Stomach (tissue), 19 donors: ENCODE measurements at places on chromosomes 1 and 21. TPM values are rescaled to one million over a fixed set of nuclear protein-coding genes. Genes with fewer than 3 reads are reported as not detected.

GRCh38 chr1:155186794-155187455 lies 13.3 kb downstream of the TRIM46 start:
- peak; percentile 49 for DNase-seq
- peak overlapping the region; percentile 86 for H3K27ac ChIP-seq
- peaks cover 30% of the 10 kb centered on the region for H3K4me1 ChIP-seq
- peak overlapping the region; percentile 24 for H3K4me3 ChIP-seq
- peaks cover 1% of the 10 kb centered on the region for H3K36me3 ChIP-seq

DNA sequence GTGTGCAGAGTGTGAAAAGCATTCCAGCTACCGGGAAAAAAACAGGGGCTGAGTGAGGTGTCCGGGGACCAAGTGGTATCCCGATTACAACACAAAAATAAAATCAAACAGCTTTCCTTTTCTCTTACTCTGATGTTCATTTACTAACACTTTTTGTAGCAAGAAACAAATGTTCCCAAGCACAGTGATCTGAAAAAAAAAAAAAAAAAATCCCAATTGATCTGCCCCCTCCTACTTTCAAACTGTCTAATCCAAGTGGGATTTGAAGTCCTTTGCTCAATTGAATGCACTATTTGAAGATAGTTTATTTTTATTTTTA lies 1.3 kb downstream of the BACE2 start:
- DNase-seq: no peak
- peaks cover 56% of the 10 kb centered on the region for H3K4me1 ChIP-seq
- peak overlapping the region; percentile 85 for H3K4me3 ChIP-seq
- H3K27ac ChIP-seq: peak overlapping the region; percentile 96
- H3K36me3 ChIP-seq: peaks cover 8% of the 10 kb centered on the region

DNA sequence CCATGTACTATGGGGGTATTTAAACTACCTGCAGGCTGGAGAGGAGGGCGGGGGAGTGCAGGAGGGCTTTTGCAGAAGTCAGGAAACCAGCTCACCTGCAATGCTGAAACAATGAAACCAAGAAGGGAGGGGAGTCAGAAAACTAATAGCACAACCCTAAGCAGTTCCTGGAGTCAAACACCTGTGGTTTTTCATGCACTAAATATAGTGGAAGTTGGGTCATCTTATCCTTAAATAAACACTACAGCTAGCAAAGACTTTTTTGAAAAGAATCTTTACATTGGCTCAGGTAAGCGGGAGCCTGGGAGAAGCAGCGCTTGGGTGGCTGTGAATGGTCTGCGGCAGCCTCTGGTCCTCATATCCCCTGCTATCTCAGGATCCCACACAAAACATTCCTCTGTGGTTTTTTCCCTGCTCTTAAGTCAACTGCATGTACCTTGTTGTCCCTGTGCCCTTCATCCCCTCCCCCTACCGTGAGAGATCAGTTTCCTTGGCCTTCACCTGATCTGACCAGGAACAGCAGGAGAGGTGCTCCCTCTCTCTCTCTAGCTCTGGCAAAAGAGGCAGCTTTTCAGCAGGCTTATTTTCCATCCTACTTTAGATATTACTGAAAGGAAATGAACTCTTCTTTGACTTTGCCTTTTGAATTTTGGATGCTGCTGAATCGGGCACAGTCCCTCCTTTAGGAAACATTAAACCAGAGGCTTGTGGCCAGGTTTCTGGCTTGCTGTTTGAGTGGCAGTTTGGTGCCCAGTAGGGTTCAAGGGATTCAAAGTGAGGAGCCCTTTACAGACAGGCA lies 26.6 kb downstream of the TENT5C start:
- H3K27me3 ChIP-seq: no peaks in the 10 kb centered on the region
- DNase-seq: peak; percentile 81
- H3K4me1 ChIP-seq: peaks cover 37% of the 10 kb centered on the region
- no peak overlapping the region for H3K4me3 ChIP-seq

GRCh38 chr1:95437011-95437410 lies 203.0 kb downstream of the RWDD3 start:
- H3K27me3 ChIP-seq: no peaks in the 10 kb centered on the region
- H3K36me3 ChIP-seq: no peaks in the 10 kb centered on the region
- DNase-seq: no peak
- no peak overlapping the region for H3K27ac ChIP-seq
- H3K4me3 ChIP-seq: no peak overlapping the region

- H3K36me3 ChIP-seq: no peaks in the 10 kb centered on the region
- H3K27me3 ChIP-seq: no peaks in the 10 kb centered on the region
- H3K4me1 ChIP-seq: no peaks in the 10 kb centered on the region
- no peak overlapping the region for H3K27ac ChIP-seq
- DNase-seq: no peak
- H3K4me3 ChIP-seq: no peak overlapping the region
Measured at GRCh38 chr1:175232335-175232734, 39.8 kb upstream of the KIAA0040 start.

DNA sequence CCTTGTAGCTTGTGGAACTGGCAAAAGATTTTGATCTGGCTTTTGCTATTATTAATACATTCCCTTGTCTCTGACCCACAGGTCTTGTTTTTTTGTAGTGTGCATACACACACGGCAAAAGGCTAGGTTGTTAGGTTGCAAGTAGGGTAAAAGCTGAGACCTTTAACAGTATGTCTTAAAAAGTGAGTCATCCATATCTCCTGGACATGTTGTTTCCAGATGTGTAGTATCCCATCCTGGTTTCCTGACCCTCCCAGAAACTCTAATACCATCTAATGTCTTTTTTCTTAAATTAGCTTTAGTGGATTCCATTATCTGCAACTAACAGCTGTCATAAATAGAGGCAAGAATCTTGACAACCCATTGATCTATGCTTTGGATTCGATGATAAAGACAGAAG lies 14.7 kb downstream of the OVGP1 start:
- H3K4me1 ChIP-seq: peaks cover 4% of the 10 kb centered on the region
- H3K4me3 ChIP-seq: no peak overlapping the region
- H3K27me3 ChIP-seq: no peaks in the 10 kb centered on the region

DNA sequence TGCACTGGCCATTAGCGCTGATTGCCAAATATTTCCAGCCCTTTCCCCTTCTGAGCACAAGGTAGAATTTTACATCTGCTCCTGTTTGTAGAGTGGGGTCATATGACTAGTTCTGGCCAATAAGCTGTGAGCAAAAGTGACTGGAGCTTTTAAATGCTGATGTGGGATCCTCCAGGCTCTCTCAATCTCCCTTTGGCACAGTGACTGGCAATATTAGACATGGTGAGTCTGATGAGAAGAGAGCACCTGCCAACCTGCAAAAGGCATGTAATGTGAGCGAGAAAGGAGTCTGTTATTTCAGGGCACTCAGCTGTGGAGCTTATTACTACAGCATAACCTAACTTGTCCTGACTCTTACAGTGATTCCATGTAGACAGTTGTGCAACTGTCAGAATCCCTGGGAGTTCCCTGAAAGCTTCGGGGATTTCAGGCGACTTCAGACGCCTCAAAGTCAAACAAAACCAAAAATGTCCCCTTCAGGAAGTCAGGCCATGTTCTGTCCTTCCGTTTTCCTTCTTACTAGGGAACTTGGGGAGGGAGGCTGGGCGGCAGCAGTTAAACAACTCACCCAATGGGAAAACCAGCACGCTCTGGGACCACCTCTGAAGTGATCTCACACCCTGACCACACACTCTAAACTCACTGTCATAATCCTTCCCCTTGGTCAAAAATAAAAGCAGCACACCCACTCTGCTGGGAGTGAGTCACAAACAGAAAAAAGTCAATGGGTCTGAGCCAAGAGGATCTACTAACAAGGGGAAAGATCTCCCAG lies 3.6 kb upstream of the RASSF5 start:
- H3K27ac ChIP-seq: no peak overlapping the region
- H3K27me3 ChIP-seq: no peaks in the 10 kb centered on the region
- no peaks in the 10 kb centered on the region for H3K36me3 ChIP-seq
- H3K4me1 ChIP-seq: peaks cover 72% of the 10 kb centered on the region
- no peak overlapping the region for H3K4me3 ChIP-seq
- DNase-seq: no peak

- H3K4me1 ChIP-seq: no peaks in the 10 kb centered on the region
- no peak for DNase-seq
- no peaks in the 10 kb centered on the region for H3K36me3 ChIP-seq
- no peak overlapping the region for H3K4me3 ChIP-seq
Measured at GRCh38 chr1:229951856-229952534, 115.0 kb upstream of the GALNT2 start.

Gene PIGV
- total RNA-seq: 30.8 TPM

Gene OBSCN
- 24.6 TPM for total RNA-seq

Gene SMIM1
- not detected for total RNA-seq

Gene RIPPLY3
- not detected for total RNA-seq

Gene ZYG11A
- total RNA-seq: not detected

Gene FAM72A
- total RNA-seq: not detected

Gene USH2A
- total RNA-seq: 0.58 TPM

Gene FCRL2
- total RNA-seq: not detected

Gene LCK
- total RNA-seq: 2.0 TPM

Gene NUP210L
- not detected for total RNA-seq
